ENCODE measurements at places on chromosomes 3 and 15.

- no peak for DNase-seq
Observed at GRCh38 chr3:75192146-75192616, 471.9 kb upstream of the FRG2C start.

DNA sequence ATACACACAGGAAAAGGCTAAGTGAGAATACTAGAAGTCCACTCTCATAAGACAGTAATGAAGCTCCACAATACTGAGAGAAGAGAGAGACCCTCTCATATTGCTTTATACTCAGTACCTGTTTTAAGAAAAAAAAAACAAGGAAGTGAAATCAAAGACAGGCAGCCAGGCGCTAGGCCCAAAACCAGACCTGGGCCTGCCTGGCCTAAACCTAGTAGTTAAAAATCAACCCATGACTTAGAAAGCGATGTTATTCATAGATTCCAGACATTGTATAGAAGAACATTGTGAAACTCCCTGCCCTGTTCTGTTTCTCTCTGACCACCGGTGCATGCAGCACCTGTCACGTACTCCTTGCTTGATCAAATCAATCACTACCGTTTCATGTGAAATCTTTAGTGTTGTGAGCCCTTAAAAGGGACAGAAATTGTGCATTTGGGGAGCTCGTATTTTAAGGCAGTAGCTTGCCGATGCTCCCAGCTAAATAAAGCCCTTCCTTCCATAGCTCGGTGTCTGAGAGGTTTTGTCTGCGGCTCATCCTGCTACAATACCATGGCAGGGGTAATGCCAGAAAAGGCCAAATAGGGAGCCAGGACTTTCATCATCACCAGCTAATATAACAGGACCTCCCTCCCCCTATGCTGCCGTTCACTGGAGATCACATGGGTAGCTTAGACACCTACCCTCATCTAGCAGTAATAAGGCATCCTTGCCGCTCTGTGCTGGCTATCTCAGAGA, 1294.1 kb downstream of the NSUN3 start:
- no peak for DNase-seq

DNA sequence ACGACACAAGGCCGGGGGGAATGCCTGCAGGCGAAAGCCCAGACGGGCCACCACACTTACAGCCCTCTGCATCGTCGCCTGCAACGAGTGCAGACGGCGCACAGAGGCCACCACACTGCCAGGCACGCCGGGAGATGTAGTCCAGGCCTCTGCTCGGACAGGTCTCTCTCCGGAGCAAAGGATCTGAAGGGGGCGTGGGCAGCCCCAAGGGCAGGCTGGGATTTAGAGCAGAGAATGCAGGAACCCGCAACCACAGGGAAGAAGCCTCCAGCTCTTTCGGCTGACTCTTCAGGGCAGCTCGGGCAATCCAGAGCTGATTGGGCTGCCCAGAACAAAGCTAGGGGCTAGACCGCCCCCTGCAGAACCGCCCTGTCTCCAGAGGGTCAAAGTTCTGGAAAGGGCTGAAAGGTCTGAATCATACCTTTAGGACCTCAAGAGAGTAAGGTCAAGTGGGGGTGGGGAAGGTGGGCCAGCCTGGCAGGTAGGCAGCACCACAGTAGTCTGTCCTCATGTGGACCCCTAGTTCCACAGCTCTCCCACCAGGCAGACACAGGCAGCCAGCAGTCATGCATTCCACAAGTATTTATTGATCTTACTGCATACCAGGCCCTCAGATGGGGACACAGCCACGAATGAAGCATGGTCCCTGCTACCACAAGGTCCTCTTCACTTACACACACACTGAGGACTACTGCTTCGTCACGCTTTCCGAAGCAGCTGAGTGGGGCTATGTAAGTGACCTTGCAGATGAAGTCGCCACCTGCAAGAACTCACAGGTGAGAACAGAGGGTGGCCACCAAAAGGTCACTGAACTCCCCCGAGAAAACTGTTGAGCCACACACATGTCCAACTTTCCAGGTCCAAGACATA, at the start of gene AMT:
Gene AMT, minus strand, starts transcription at position 95 of the 870 bp plus-strand sequence. Its CDS starts 23 bp downstream, at position 72.
- no peak for DNase-seq

DNA sequence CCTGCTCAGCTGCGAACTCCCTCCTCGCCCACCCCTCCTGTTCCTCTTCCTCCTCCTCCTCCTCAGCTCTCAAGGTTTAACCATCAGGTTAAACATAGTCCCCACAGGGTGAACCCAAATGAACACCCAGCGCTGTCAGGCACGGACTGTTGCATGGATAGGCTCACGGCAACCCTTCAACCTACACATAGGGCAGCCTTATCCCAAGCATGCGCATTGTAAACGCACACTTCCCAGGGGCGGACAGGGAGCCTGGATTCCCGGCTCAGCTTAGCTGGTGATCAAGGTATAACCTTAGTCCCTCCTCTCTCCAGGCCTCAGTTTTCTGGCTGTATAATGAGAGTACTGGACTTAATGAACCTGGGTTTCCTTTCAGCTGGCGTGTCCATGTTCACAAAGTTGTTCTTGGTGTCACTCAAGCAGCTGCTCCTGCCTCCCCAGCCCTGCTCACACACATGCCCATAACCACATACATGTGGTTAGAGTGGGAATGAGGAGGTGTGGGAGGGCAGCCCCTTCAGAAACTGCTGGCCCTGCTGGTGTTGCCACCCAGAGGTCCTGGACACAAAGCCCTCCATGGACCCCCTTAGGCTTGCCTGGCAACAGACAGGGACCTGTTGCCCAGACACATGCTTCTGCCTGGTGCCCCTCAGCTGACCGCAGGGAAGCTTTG, 20.9 kb upstream of the VPS33B start:
- no peak for DNase-seq

GRCh38 chr3:37024092-37024491, 30.8 kb downstream of the MLH1 start:
- no peak for DNase-seq

GRCh38 chr3:107850681-107851080, 240.2 kb downstream of the CD47 start:
- no peak for DNase-seq

DNA sequence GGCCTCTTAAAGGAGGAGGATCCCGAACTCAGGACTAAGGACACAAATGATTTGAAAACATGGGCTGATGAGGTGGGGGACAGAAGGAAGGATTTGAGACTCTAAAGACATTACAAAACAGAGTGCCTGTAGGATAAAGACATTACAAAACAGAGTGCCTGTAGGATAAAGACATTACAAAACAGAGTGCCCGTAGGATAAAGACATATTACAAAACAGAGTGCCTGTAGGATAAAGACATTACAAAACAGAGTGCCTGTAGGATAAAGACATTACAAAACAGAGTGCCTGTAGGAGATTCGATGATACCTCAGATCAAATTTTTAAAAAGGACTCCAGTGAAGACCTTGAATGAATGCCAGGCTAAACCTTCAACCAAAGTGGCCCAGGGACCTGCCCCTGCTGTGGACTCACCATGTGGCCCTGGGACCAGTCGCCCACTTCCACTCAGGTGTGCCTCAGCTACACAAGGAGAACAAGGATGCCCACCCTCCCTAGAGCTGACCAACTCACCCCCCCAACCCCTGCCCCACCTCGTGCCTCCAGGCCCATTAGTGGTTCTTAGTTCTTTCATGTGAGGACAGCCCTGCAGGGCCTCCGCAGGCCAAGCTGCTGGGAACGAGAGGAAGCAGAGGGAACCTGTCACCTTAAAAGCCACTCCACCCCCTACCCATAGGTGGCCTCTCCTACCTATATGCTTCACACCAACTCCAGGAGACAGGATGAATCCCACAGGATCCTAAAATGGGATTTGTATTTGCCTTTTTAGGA, 59.8 kb downstream of the SH3BP5 start:
- DNase-seq, result no peak

DNA sequence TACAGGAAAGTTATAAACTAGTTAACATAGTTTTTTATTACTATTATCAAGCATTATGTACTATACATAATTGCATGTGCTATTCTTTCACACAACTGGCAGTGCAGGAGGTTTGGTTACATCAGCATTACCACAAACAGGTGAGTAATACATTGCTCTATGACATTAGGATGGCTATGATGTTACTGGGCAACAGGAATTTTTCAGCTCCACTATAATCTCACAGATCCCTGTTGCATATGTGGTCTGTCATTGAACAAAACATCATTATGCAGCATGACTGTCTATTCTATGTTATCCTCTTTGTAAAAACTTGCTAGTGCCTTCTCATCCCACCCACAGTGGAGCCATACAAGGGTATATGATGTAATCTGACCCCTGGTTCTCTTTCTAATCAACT, 36.5 kb upstream of the PDZRN3 start:
- no peak for DNase-seq

DNA sequence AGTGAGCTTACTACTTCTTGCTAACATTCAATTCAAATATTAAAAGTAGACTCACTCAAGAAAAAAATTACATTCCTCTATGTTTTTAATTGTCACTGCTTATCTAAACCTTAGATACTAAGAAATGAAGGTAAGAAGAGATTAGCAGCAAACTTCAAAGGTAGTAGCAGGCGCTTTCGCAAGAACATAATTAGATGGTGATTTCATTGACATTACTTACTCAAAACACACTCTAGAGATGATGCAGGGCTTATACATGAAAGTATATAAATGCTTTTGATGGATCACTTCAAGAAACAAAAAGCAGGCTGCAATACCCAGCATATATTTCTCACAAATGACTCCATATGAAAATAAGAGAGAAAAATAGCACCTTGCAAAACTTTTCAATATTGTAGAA, 86.8 kb downstream of the FSIP1 start:
- DNase-seq, result no peak

DNA sequence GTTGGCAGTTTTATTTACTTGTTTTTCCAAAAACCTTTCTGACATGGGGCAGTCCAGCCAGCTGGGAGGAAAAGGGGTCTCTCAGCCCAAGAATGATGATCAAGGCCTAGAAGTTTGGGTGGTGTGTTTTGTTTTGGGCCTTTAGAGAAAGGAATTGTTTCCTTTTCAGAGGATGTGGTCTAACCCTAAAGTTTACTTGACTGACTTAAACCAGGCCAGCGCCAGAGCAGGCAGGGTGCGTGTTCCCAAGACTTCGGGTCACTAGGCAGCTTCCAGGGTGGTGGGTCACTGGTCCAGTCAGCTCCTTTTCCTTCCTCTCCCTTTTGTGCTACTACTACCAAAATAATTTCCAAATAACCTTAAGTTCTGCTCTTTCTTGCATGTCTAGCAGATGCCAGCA, 4.9 kb downstream of the FLNB start:
- no peak for DNase-seq

DNA sequence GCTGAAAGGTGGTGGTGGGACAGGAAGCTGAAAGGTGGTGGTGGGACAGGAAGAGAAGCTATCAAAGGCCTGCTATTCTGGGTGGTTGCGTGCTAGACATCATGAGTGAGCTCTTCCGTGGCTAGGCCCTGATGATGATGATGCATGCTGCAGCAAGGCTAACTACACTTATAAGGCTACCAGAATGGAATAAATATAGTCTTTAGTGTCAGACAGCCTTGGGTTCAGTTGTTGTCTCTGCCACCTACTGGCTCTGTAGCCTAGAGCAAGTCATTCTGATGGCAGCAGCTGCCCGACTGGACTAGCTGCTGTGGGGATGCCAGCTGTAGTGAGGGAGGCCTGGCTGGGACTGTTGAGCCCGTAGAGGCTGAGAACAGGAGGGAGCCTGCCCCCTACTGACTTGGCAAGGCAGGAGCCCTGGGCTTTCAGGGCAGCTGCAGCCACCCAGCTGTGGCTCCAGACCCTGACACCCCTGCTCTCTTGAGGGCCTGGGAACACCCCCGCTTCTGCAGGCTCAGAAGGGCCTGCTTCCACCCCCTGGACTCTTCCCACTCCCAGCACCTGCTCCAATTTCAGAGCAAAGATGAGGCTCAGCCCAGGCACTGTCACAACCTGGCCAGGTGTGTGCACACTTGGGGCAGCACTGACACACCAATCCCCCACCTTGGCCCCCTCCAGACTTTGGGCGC, 21.4 kb upstream of the ZBED2 start:
- DNase-seq, result no peak

DNA sequence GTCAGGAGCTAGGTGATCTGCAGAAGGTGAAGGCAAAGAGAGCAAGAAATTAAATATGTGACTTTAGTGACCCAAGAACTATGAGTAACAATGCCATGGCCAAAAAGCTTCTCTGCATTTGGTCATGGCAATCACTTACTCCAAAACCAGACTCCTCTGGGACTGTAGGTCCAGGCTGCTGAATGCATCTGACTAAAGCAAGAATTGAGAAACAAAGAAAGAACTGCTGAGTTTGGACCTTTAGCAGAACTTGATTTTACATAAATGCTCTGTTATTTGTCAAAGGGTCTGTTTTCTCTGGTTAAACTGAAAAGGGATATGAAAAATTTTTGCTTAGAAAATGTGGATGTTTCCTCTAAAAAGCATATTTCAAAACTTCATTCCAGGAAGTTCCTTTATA, 1102.2 kb downstream of the IGSF11 start:
- DNase-seq, result no peak
